ENCODE measurements at places on chromosomes 4 and X.

GRCh38 chrX:34809096-34809495 lies 133.5 kb upstream of the FAM47B start:
- no peak for DNase-seq

DNA sequence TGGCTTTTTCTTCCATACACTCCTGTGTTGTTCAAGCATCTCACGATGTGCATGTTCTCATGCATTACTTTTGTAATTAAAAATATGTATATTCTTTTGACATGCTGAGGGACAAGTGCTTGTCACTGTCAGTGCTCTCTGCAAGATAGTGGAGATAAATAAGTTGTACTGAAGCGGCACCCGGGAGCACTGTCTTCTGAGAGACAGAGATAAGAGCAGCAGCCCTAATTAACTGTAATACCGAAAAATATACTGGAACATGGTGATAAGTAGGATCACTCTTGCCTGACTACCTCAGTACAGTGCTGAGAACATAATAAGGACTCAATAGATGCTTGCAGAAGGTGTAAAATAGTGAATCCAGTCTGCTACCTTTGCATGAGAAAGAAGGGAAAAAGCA lies 9.4 kb upstream of the GPR173 start:
- DNase-seq = peak; percentile 90

DNA sequence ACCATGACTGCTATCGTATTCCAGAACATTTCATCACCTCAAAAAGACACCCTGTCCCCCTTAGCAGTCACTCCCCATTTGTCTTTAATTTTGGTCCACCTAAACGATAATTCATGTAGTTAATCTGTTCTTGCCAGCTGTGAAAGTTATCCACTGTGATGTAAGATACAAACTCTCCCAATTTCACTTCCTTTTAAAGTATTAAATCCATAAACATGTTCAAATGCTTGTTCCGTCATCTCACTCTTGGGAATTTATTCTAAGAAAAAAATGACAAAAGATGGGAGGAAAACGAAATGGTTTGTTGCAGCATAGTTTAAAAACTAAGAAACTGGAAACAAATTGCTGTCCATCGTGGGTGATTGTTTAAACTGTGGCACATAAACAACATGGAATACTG lies 53.7 kb upstream of the IRF2 start:
- DNase-seq = no peak

DNA sequence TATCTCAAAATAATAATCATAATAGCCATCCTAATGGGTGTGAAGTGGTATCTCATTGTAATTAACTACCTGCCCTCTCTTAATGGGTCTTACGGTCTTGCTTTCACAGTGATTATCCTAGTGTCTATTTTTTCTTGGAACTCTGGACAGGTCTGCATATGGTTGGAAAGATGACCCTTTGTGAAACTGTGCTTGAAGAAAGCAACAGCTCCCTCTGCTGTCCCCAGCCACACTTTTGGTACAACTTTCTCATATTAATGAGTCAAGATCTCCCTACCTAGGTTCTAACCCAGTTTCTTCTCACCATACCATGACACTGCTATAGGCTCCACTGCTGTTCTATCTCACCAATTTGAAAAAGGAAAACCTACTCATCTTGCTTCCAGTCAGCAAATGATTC lies 2.4 kb downstream of the TFDP3 start:
- peak; percentile 9 for DNase-seq

GRCh38 chr4:144179152-144179739 lies 38.7 kb upstream of the GYPA start:
- no peak for DNase-seq

- DNase-seq = peak; percentile 67
These were observed 227.7 kb downstream of the BCOR start for GRCh38 chrX:39869846-39870601.

GRCh38 chr4:3388471-3389232 lies 53.1 kb upstream of the HGFAC start:
- DNase-seq = no peak

DNA sequence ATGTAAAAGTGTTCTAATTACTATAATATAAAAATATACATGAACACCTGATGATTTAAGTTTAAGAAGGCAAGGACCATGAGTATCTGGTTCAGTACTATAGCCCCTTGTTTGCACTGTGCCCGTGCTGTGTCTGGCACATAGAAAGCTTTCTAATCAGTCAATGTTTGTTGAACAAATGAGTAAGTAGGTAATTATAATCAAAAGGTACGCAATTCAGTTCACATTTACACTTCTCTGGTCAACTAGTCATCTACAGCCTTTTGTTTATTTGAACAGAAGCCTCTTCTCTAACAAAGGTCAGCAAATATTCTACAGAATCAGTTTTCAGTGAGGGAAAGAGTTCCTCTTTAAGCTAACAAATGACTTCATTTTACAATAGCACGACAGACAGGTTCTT lies 523.3 kb downstream of the SMARCA1 start:
- DNase-seq = no peak

- no peak for DNase-seq
These were observed 32.0 kb upstream of the SMARCAD1 start for GRCh38 chr4:94175553-94176261.

GRCh38 chrX:48971249-48972219 lies at the start of gene KCND1:
Gene KCND1 (minus strand): TSS chrX:48971844. CDS start chrX:48970271, 1,573 bp downstream.
- no peak for DNase-seq

- DNase-seq = no peak
These were observed 207.8 kb downstream of the ADGRL3 start for GRCh38 chr4:61407642-61408618.

DNA sequence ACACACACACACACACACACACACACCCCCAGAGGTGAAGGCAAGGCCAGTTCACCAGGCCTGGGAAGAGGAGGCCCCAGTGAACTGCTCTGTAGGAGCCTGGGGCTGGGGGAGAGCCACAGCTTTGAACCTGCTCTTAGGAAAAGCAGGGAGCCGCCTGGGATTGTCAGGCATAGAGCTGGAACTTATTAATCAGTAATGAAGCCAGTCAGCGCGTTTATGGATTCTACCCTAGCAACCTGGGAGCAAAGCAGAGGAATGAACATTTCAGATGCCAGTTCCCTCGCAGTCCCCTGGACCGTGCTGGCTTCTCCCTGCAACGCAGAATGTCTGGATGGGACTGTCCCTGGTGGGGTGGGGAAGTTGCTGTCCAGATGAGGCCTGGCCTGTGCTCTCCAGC lies 45.3 kb upstream of the DDX3X start:
- DNase-seq = no peak

DNA sequence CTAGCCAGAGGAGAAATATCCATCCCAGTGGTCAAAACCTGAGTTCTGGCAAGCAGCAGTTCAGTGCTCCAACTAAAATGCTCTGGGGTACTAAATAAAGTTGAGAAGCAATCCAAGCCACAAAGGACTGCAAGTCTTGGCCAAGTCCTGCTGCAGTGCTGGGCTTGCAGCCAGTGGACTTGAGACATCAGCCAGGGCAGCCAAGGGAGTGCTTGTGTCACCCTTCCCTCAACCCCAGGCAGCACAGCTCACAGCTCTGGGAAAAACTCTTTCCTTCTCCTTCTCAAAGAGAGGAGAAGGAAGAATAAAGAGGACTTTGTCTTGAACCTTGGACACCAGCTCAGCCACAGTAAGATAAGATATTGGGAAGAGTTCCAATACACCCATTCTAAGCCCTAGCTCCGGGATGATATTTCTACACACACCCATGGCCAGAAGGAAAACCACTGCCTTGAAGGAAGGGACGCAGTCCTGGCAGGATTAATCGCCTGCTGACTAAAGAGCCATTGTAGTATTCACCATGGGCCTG lies 99.8 kb downstream of the PTCHD1 start:
- DNase-seq = no peak

DNA sequence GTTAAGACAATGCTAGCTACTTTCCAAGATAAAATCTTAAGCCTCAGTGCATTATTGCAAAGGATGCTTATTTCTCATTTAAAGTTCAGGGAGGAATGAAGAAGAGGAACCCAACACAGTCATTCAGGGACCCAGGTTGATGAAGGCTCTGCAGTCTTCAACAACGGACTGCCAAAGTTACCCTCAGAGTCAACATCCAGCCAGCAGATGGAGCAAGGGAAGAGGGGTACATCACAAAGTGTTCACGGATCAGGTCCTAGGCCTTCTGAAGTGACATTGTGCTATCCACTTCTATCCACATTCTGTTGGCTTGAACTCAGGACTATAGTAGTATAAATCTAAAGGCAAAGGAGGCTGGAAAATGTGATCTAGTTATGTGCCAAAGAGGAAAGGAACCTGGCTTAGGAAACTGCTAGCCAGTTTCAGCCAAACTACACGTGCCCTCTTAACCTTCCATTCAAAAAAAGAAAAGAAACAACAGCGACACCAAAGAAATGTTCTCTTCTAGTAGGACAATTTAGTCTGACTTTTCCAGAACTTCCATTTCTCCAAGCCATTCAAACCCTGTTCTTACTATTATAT lies 28.8 kb downstream of the NKX6-1 start:
- DNase-seq = peak; percentile 6

DNA sequence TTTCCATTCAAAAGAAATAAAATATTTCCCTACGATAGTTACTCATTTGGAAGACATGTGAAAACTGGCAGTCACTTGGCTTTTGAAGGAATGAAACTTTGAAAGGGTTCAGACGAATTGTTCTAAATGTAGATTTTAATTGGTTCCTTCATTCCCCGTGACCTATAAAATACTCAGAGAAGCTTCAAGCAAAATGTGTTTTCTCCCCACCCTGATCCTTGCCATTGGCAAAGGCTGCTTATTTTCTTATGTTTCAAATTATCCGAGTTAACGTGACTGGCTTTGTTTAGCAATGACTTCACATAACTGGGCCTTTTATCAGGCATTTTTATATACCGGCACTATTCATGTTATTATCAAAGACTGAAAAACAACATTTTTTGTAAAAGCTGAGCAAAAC lies 204.1 kb upstream of the NEIL3 start:
- DNase-seq = no peak
